ENCODE measurements at places on chromosomes 2 and 18. TPM values are rescaled to one million over a fixed set of nuclear protein-coding genes. Genes with fewer than 3 reads are reported as not detected.

Gene TPO
- 0.56 TPM for total RNA-seq

Gene UBXN4
- 95.5 TPM for total RNA-seq

Gene REG3G
- 0.25 TPM for total RNA-seq

Gene PTRHD1
- 20.7 TPM for total RNA-seq

Gene PSD4
- total RNA-seq = 2.2 TPM

Gene RFTN2
- 22.7 TPM for total RNA-seq

Gene EFHD1
- 4.7 TPM for total RNA-seq

Gene CRYGC
- 1.4 TPM for total RNA-seq

Gene GRP
- not detected for total RNA-seq

Gene SERPINB4
- total RNA-seq = not detected

Gene CHCHD5
- total RNA-seq = 38.3 TPM

Gene ST6GAL2
- 0.39 TPM for total RNA-seq

Gene NOTO
- total RNA-seq = 0.13 TPM

Gene WDR75
- total RNA-seq = 63.5 TPM

Gene SPC25
- 12.1 TPM for total RNA-seq

Gene FAP
- total RNA-seq = 274 TPM

Gene LYPD1
- total RNA-seq = 0.77 TPM

Gene MYOM1
- 4.1 TPM for total RNA-seq

Gene ACOXL
- total RNA-seq = 0.57 TPM

Gene CD8B2
- total RNA-seq = 0.13 TPM

Gene GALNT14
- total RNA-seq = 1.5 TPM

Gene ST3GAL5
- 27.7 TPM for total RNA-seq

Gene PNO1
- total RNA-seq = 10.7 TPM

Gene MAL
- 0.41 TPM for total RNA-seq

Gene CAPN10
- total RNA-seq = 17.4 TPM
